ENCODE measurements at places on chromosomes 11 and 22.

GRCh38 chr11:28545536-28545935 is 437.3 kb downstream of the METTL15 start:
- no peak for DNase-seq

DNA sequence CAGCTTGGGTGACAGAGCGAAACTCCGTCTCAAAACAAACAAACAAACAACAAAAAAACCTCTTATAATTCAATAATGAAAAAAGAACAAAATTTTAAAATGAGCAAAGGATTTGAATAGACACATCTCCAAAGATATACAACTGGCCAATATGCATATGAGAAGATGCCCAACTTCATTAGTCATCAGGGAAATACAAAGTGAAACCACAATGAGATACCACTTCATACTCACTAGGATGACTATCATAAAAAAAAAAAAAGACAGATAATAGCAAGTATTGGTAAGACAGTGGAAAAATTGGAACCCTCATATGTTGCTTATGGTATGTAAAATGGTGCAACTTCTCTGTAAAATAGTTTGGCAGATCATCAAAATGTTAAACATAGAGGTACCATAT is 28.7 kb upstream of the BARX2 start:
- no peak for DNase-seq

DNA sequence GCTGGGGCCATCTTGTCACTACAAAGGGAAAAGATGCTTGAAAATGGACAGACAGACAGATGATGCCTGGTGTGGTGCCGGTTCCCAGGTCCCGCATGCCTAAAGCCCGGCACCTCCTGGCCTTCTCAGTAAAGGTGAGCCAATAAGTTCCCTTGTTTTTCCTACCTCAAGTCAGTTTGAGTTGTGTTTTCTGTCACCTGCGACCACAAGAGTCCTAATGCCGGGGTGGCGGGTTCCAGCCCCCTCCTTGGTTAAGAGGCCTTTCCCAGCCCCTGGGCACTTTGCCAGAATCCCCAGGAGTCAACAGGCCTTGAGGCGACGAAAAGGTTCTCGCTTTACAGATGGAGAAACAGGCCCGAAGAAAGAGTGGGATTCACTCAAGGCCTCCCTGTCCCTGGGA is 9.0 kb downstream of the FGF19 start:
- no peak for DNase-seq

DNA sequence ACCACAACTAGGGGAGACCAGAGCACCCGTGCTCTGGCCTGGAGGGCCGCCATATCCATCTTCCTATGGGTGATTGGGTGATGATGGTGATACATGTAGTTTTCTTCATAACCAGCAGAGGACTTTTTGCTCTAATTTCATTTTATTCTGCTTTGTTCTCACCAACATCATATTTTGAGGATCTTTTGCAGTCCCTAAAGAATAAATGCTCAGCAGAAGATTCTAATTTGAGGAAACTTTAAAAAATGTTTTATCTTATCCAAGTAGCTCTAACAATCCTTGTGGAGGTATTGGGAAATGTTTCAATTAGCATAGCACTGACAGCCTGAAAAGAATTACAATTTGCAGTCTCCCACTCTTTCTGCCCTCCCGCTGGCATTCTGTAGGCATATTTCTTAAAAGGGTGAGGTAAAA is 544.0 kb downstream of the NTM start:
- no peak for DNase-seq

- DNase-seq: no peak
These were observed 12.9 kb downstream of the CWC15 start for GRCh38 chr11:94960488-94960887.

DNA sequence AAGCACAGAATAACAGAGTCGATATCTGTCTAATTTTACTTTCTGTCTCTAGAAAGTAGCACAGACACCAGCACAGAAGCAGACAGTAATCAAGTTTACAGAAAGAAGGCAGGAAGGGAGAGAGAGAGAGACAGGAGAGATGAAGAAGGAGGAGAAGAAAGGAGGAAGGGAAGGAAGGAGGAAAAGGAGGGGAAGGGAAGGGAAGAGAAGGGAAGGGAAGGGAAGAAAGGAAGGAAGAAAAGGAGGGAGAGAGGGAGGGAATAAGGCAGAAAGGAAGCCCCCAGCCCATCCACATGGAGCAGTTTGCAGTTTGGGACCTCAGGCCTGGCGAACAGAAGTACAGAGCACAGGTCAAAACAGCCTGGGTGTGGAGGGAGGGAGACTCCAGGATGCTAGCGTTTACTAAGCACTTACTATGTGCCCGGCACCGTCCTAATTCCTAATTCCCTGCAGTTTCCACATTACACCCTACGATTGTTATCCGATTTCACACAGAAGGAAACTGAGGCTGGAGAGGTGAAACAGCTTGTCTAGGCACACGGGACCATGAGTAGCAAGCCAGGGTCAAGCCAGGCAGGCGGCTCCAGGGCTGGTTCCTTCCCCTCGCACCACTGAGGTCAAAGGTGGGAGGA is 46.0 kb upstream of the WNT7B start:
- no peak for DNase-seq

GRCh38 chr11:94654201-94654600 is 87.0 kb downstream of the PIWIL4 start:
- DNase-seq: no peak

DNA sequence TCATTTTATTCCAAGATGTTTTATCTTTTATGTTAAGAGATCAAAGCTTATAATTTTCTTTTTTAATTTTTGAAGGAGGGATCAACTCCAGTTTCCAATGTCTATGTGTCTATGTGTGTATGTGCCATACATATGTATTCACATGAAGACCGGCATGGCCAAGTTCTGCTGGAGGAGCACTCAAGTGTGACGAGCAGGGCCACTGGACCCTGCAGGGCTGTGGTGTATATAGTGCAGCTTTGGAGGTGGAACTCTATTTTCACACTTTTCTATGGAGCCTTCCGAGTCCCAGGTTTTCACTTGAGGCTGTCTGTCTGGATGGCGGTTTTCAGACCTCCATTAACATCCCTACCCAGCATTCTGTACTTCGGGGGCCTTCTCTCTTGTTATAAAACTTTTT is 36.5 kb upstream of the TTC12 start:
- no peak for DNase-seq

GRCh38 chr11:102494216-102494615 is 36.3 kb downstream of the MMP7 start:
- no peak for DNase-seq

- DNase-seq: no peak
These were observed 565.5 kb downstream of the BRD1 start for GRCh38 chr22:49262167-49262566.

- DNase-seq: no peak
These were observed 14.6 kb upstream of the CTSC start for GRCh38 chr11:88352139-88352538.

DNA sequence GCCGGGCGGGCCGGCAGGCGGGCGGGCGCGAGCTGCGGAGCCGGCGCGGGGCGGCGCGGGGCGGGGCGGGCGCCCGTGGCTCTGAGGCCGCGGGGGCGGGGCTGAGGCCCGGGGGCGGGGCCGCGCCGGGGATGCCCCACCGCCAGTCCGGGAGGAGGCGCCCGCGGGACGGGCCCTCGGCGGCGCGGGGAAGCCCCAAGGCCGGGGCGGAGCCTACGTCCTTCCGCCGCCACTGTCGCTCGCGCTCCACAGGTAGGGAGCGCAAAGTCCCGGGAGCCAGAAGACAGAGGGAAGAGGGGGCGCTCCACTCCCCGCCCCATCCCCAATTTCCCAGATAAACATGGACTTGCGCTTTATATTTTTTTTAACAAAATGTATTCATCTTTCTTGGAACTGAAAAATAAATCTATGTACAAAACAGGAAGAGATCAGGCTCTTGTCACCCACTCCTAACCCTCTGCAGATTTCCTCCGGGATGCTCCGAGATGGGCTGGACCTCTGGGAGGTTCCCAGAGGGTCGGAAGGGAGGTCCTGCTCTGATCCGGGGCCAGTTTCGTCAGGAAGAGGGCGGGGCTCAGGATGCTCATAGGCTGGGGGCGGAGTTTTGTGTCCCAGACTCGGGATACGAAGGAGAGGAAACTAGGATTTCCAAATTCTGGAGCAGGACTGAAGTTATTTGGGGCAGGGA is at the start of gene MAP4K2:
TSS of gene MAP4K2 (minus strand) at position 57 of the 688 bp plus-strand sequence. CDS start 65 bp downstream, outside the sequence.
- peak; percentile 71 for DNase-seq

- peak; percentile 31 for DNase-seq
These were observed 11.8 kb downstream of the TBC1D10A start for GRCh38 chr22:30314915-30315314.

- DNase-seq: no peak
These were observed 56.6 kb downstream of the LMO2 start for GRCh38 chr11:33835143-33835878.

- DNase-seq: peak; percentile 65
These were observed at the start of gene PAK1 for GRCh38 chr11:77473801-77474683. TSS of gene PAK1 (minus strand) at chr11:77474094. CDS start at chr11:77392520, 81,574 bp downstream.

- no peak for DNase-seq
These were observed 71.5 kb downstream of the FBLN1 start for GRCh38 chr22:45574069-45574703.

DNA sequence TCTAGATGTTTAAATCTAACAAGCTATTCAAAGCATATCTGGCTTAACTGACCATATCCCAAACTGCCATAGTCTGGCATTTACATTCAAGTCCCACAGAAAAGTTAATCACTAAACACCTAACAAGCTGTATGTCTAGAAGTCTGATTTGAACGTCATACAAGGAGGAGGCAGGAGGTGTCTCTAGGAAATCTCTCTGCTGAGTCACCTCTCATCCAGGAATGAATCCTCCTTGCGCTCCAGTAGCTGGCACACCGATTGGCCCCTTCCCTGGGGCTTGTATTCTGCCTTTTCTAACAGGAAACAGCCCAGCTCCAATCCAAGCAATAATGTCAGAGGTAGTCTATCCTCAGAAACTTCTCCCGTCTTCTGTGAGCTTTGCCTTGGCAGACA is 31.8 kb downstream of the FEZ1 start:
- DNase-seq: no peak

All from stimulated activated CD8-positive, alpha-beta memory T cell treated with anti-CD3 and anti-CD28 coated beads, Interleukin-7, amount 100 ng/mL, for 48 hours (primary cell).